Activated CD4-positive, alpha-beta memory T cell treated with anti-CD3 and anti-CD28 coated beads, Interleukin-2, amount 10 ng/mL, durations not matched to agents 7 days and 5 days (primary cell): ENCODE measurements at places on chromosomes 1 and 21.

- no peak for DNase-seq
Observed at GRCh38 chr1:96214982-96215381, 506.6 kb upstream of the PTBP2 start.

DNA sequence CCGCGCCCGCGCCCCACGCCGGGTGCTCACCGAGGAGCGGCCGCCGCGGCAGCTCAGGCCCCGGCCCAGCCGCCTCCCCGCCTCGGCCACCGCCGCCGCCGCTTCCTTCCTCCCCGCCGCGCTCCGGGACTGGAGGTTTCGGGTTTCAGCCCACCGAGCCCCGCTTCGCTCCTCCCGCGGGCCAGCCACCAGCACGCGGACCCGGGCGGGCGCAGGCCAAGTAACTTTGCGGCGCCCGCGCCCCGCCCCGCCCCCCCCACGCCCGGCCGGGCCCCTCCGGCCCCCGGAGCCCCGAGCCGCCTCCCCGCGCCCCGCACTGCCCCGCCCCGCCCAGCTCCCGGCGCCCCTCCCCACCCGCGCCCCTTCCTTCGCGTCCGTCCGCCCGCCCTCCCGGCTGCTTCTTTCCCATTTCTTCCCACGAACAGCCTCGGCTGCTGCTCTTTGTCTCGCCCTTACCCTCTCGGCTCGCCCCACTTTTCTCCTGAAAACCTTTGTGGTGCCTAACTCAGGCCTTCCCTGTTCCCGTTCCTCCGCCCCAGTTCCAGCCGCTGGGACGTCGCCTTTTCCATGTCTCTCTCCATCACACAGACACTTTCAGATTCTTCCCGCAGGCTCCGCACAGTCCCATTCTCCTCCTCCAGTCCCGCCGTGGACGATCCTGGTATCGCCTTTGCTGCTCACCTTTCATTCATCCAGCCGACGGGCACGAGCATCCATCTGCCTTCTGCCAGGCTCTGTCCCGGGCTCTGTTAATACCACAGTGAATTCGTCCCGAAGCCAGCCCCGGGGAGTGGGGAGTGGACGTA lies at the start of gene GPR161:
Gene GPR161, minus strand, starts transcription at position 222 of the 806 bp plus-strand sequence. CDS start 32,080 bp downstream, outside the sequence.
- DNase-seq = peak; percentile 36

DNA sequence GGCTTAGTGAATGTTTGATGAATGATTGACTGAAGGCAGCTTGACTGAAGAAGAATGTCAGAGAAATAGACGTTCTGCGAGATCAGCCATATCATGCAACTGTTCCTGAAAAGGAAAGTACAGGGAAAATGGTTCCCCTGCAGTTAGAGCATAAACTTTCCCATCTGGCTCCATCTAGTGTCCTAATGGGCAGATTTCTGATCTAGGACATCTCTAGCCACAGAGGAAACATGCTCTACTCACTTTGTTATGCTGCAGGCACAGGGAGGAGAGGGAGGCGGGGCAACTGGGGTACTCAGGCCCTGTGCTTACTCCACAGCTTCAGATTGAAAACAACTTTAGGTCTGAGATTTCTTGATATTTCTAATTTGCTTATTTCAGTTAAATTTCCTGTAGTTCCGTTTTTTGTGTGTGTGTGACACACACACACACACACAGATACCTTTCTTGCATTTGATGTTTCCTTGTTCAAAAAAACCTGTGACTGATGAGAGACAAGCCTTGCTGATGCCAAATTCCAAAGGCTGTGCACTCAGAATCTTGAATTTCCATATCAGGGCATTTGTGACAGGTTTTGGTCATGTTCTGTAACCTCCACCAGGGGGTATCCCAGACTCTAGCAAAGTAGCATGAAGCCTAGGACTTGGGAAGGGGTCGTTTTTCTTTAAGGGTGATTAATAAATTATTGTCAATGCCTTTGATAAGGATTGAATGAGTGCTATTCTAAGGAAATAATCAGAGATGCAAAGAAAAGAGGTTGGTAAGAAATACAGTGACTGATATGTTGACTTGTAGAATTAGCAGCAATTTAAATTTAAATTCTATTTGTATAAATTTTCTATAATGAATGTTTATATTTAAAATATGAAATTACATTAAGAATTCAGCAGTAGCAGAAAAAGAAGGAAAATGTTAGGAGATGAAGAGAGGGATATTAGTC lies 139.7 kb upstream of the BEND5 start:
- DNase-seq = no peak

DNA sequence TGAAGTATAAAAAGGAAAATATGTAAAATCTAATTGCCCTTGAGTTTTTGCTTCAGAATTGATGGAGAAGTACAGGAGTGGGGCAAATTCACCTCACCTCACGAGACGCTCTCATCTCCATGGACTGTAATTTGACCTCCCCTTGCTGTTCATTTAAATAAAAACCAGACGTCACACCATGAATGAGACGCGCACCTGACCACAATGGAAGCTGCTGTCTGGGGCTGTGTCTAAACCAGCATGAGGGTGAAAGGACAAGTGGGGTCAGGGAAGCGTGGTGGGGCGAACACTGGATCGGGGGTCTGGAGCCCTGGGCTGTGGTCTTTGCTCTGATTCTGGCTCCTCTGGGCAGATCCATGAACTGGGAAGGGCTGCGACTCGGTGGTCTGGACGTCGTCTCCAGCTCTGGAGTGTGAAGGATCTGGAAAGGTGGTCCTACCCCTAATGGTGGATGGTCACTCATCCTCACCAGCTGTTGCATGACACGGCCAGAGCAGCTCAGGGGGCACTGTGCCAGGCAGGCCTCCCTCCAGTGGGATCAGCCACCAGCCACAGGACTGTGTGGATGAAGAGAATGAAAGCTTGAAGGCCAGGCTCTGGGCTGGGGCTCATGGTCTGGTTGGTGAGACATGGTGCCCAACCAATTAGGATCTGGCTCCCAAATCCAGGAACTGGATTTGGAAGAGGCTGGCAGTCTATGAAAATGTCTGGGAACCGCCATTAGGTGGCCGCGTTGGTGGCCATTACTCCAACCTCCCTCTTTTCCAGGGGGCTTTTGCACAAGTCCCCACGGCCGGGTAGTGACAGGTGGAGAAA lies 728.6 kb downstream of the PTPRU start:
- no peak for DNase-seq

- DNase-seq = no peak
Observed at GRCh38 chr1:203403586-203403985, 52.7 kb upstream of the FMOD start.

- DNase-seq = peak; percentile 17
Observed at GRCh38 chr21:26732432-26733221, 112.6 kb downstream of the ADAMTS1 start.

GRCh38 chr1:39173995-39174380 lies 30.5 kb upstream of the MACF1 start:
- DNase-seq = no peak

GRCh38 chr1:12029720-12030339 lies 10.5 kb downstream of the MIIP start:
- DNase-seq = no peak

- no peak for DNase-seq
Observed at GRCh38 chr1:65177457-65177856, 29.5 kb downstream of the AK4 start.

DNA sequence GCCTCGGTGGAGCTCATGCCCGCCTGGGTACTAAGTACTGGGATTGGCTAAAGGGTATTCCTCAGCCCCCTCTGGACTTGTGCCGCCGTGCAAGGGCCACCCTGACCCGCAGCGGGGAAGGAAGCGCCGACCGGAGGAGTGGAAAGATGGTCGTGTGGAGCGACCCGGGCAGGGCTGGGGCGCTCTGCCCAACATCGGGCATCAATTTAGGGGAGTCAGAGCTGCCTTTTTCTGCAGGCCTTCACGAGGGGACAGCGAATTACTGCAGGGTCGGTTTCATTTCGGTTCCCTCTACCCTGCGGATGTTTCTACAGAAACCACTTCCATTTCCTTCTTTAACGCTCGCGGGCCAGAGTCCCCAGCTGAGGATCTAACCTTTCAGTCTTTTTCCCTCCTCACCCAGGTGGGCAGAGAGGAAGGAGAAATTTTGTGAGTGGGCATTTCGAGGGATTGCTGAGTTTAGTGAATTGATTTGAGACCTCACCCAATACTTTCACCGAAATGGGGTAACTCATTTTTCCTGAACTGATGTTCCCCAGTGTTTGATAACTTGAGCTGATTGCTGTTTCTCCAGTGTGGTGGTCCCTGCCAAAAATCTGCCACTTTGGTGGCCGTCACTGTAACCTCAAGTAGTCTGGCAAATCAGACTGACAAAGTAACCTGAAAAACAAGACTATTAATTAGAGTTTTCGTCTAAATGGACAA lies 1.1 kb downstream of the TOR1AIP1 start:
- no peak for DNase-seq

DNA sequence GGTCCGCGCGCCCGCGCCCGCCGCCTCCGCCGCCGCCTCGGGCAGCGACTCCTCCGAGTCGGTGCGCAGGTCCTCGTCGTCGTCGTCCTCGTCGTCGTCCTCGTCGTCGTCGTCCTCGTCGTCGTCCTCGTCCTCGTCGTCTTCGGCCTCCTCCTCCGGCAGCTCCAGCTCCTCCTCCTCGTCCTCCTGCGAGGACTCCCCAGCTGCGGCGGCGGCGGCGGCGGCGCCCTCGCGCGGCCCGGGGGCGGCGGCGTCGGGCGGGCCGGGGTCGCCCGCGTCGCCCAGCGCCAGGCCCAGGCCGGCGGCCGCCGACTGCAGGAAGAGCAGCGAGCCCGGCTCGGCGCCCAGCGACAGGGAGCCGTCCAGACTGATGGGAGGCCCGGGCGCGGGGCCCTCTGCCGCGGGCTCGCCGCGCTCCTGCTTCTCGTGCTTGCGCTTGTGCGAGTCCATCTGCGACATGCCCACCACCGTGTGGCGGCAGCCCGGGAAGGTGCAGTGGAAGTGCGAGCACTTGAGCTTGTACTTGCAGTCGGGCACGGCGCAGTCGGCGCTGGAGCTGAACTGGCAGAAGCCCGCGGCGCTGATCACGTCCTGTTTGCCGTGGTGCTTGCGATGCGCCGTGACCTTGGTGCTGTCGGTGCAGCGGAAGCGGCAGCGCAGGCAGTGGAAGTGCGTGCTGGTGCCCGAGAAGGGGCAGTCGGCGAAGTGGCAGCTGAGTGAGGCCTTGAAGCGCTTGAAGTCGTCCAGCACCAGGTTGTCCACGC lies 157.3 kb downstream of the CASZ1 start:
- no peak for DNase-seq

GRCh38 chr1:85297855-85298629 lies 21.6 kb upstream of the BCL10 start:
- peak; percentile 79 for DNase-seq

DNA sequence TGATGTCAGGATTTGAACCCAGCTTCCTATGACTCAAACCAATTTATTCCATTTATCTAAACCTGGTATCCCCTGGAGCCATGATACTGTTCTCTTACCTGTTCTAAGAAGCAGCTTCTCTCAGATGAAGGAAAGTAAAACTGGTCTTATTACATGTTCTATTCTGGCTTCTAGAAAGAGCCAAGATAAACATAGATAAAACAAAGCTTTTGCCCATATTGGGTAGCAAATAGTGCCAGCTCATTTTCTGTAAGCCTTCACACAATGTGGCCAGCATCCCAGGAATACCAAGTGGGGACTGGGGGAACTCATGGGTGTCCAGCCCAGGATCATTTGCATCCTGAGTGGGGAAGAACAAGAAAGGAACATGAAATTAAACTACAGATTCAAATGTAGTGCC lies 53.5 kb upstream of the EPHA8 start:
- DNase-seq = no peak

GRCh38 chr1:225435957-225436392 lies 8.1 kb upstream of the LBR start:
- no peak for DNase-seq

DNA sequence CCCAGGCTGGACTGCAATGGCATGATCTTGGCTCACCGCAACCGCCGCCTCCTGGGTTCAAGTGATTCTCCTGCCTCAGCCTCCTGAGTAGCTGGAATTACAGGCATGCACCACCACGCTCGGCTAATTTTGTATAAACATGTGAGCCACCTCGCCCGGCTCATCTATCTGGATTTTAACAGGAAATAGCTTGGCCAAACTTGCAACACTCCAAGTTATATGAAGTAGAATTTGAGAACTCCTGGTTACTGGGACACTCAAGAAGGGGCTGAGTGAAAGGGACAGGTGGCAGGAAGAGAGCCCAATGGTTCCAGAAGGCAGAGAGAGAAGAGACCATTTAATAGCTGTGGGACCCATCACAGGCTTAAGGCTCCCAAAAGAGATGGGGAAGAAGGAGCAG lies 2.9 kb upstream of the GPX7 start:
- DNase-seq = no peak

GRCh38 chr1:236027104-236027503 lies 37.8 kb downstream of the NID1 start:
- no peak for DNase-seq

- no peak for DNase-seq
Observed at GRCh38 chr1:17856496-17857108, 101.5 kb downstream of the ACTL8 start.

- DNase-seq = no peak
Observed at GRCh38 chr21:46171585-46171984, 12.7 kb downstream of the SPATC1L start.

- DNase-seq = no peak
Observed at GRCh38 chr21:44528634-44528995, 11.4 kb downstream of the KRTAP10-1 start.

DNA sequence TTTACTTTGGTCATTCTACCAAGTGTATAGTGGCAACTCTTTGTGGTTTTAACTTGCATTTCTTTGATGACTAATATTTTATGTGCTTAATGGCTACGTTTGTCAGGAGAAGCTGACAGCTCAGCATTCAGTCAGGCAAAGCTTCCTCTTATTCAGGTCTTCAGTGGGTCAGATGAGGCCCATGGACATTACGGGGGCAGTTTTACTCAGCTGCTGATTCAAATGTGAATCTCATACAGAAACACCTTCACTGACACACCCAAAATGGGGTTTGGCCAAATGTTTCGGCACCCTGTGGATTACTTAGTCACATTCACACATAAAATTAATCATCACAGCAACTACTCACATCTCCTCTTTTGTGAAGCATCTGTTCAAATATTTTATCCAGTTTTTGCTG lies 104.9 kb upstream of the PLD5 start:
- DNase-seq = no peak

- DNase-seq = no peak
Observed at GRCh38 chr1:925561-926421, 2.1 kb downstream of the SAMD11 start.

DNA sequence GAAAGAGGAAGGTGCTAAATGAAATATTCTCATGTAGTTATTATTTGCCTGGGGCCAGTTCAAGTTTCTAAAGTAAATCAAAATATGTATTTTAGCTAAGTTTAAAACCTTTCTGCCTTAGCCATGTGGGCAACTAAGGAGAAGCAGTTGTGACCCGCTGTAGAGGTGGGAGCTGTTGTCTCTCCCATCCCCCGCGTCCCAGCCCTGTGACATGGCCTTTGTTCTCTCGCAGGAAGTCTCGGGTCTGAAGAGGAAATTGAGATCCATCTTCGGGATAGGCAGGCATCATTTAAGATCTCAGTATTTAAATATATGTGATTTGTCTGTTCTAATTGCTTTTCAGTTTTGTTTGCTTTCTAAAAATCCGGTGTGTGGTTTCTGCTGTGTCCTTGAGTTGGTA lies 121.5 kb downstream of the CAMTA1 start:
- DNase-seq = no peak
